ENCODE measurements at places on chromosomes 7 and 10.

GRCh38 chr7:3265388-3265787 lies 35.7 kb upstream of the SDK1 start:
- DNase-seq: no peak

- DNase-seq: no peak
Measured at GRCh38 chr10:120917521-120918250, 66.5 kb downstream of the WDR11 start.

GRCh38 chr10:79059859-79060379 lies 8.8 kb upstream of the ZMIZ1 start:
- no peak for DNase-seq

- no peak for DNase-seq
Measured at GRCh38 chr10:1158066-1158465, 101.9 kb downstream of the WDR37 start.

- no peak for DNase-seq
Measured at GRCh38 chr10:116910910-116911309, 61.6 kb downstream of the ENO4 start.

DNA sequence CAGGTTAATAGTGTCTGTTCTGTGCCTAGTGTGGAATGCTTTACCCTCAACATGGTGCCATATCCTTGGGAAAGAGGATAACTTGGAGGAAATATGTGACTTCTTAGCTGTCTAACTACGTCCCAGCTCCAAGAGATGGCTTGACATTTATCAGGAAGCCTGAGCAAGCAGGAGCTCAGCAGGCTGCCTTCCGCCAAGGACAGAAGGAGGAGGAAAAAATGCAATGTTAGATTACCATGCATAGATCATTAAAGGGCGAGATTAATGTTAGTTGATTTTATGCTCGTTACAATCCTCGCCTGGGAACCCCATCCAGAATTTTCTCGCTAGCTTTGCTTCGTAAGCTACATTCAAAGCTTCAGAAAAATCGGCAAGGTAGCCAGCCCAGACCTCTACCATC lies 97.8 kb downstream of the GFRA1 start:
- DNase-seq: no peak

DNA sequence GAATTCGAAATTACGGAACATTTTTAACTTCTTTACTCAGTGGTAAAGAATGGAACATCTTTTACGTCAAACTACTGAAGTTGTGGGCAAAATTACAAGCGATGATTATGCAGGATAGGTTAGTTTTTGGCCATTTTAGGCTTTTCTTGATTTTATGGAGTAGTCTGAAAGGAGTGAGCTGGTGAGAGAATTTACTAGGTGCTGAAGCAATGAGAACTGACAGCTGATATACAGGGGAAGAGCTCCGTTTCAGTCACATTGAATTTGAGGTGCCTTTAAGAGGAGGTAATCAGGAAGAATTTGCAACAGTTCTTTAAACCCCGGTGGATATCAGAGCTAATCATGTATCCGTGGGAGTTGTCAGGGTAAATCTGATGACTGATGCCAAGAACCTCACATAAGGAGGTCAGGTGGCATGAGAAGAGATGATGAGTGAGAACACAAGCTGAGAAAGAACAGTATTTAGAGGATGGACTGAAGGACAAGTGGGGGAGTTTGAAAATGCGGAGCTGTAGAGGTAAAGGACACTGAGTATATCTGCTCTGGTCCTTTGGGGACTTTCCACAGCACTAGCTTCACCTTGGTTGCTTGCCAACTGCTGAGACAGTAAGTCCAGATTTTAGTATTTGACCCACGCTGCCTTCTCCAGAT lies 104.3 kb downstream of the AHR start:
- DNase-seq: peak; percentile 86

DNA sequence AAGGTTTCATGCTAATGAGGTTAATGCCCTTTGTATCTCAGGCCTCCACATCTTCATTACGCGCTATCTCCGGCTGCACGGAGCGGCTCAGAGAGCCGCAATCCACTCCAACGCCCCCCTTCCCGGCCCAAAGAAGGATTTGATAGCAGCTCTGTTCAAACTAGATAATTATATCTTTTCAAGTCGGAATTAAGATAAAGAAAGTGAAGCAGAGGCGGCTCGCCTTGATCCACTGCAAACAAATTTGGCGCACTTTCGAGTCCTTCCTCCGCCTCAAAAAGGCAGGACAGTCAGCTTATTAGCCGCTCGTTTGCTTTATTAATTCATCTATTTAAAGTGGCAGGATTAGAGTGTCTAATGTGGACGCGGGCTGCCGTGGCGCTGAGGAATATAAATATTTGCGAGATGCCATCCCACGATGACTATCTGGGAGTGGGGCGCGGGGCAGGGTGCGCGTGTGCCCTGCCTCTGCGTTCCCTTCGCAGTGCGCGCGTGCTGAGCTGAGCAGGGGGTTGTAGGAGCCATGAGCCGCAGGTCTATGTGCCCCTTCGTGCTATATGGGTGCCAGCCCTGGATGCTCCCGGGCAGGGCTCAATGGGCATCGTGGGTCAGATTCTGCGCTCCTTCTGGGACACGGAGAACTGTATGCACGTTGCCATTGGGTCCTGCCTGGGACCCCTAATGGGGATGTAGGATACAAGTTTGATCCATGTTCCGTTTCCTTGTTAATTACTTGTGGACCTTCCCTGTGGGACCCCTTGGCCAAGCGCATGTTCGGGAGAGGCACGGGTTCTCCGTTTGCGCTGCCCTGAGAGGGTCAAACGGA lies 9.0 kb downstream of the EMX2 start:
- DNase-seq: no peak

DNA sequence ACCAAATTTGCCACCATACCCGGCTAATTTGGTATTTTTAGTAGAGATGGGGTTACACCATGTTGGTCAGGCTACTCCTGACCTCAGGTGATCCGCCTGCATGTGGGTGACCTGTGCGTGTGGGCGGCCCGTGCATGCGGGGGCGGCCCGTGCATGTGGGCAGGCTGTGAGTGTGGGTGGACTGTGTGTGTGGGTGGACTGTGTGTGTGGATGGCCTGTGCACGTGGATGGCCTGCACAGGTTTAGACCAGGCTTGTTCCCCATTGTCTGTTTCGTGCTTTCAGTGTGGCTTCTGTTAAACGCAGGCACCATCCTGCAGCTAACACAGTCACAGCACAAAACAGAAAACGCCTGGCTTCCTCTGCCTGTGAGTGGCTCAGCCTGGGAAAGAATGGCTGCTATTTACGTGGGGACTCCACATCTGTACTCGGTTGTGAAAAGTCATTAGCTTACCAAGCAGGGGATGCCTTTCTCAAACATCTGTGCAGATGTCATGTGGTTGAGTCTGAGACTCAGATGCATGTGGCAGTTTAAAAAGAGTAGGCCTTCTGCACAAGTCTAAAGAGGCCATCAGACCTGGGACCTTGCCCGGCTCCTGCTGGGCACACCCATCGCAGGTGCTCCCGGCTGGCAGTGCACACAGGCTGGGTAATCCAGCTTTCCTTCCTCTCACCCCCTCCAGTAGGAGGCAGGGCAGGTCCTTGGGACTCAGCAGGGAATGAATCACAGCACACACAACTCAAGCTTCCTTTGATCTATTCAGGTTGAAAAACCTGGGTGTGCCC lies 91.6 kb downstream of the COBL start:
- DNase-seq: no peak

DNA sequence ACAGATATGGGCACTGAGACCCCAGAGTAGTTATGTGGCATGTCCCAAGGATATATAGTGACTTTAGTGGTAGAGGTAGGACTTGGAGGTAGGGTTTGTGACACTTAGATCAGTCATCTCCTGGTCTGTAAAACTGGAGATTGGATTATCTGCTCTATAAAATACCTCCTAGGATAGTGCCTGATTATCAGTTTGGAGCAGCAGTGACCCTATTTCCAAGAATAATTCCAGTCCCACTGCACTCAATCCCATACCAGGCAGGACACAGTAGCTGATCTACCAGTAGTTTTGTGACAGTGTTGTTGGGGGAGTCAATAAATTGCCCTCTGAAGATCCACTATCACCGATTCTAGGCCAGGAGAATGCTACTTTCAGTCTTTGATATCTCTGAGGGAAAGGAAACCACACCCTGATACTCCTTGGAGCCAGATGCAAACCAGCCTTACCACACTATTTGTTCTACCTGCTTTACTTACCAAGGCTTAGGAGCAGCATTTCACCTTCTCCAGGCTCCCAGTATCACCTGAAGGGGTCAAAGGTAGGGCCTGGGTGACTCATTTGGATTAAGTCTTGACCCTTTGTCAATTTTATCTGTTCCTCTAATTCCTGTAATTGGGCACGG lies 30.6 kb downstream of the KMT2E start:
- DNase-seq: no peak

DNA sequence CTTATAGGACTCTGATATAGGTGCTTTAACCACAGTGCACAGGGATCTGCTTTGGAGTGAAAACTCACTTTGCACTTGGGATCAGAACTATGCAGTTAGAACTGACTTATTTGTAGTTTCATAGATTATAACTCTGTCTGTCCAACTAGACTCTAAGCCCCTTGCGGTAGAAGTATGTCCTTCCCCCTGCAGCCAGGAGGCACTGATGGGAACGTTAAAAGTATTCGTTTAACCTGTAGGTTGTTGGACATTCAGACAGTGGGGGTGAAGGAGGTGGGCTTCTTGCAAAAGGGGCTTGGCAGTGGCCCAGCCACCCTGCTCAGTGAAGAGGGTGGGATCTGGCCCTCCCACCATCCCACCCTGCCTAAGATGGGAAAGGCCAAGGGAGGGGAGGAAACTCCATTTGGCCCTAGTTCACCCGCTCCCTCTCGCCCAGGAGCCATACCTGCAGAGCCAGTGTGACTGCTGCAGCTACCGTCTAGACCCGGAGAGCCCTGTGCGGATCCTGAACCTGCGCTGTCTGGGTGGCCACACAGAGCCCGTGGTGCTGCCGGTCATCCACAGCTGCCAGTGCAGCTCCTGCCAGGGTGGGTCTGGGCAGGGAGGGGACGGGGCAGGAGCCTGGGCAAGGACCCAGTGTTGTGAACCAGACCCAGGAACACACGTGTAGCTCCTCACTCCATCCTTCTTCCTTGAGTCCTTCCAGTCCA lies 5.7 kb upstream of the ZNF862 start:
- DNase-seq: no peak

GRCh38 chr10:115710136-115710535 lies 562.9 kb downstream of the GFRA1 start:
- no peak for DNase-seq

GRCh38 chr10:123559823-123560092 lies 106.4 kb upstream of the GPR26 start:
- DNase-seq: no peak

DNA sequence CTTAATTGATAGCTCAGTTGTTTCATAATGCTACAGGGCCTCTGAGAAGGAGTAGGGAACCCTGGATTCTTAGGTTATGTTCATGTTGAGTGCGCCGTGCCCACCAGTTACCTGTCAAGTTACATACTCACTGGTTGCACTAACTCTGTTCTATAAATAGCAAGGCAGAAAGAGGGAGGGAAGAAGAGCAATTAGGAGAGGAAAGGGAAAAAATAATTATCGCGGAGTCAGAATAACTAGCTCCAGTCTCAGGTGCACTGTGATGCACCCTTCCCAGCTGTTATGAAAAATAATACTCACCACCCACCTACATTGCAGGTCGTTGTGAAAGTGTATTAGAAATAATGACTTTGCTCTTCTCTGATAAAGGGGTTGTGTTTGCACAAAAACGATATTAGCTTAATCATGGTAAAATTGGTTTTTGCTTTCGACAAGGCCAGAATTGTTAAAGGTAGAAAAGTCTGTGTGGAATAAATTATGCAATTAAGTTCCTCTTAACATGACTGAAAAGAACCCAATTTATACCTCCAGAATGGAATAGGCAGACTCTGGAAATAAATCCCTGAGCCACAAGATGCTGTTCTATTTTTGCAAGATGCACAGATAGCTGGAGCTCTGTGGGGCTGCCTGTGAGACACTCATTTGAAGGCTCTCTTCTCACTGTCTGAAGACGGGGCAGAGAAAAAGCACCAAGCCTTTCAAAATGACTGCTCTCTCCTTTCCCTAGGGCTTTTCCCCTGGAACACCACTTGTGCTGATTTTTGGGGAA lies 137.6 kb upstream of the PITRM1 start:
- DNase-seq: no peak

DNA sequence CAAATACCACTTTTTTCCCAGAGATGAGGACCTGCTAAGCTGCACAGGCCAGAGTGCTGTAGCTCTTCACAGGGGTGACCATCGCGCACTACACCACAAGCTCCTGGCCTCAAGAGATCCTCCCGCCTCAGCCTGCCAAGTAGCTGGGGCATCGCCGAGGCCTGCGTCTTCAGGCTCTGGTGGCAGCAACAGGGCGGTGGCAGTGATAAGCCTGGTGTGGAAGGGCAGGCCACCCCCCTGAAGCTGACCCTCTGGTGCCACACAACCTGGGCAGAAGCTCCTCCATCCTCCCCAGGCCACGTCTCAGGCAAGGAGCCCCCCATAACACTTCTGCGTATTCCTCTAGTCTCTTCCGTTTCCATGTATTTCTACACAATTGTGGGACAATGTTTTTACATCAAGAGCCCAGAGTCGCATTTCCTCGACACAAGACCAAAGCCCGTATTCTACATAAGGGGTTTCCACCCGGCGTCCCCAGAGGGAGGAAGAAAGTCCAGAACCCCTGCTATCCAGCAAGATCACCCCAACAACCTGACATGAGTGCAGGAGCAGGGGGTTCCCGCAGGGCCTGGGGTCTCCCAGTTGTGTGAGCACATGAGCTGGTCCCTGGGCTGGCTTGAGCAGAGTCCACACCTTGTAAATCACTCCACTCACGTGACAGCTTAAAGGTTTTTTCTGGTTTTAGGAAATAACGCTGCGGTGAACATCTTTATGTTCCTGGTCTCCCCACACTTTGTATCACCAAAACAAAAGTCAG lies 37.6 kb upstream of the NCAPG2 start:
- no peak for DNase-seq

GRCh38 chr10:34473174-34474008 lies 341.7 kb downstream of the PARD3 start:
- DNase-seq: no peak

GRCh38 chr7:127532736-127533135 lies 52.7 kb downstream of the GCC1 start:
- peak; percentile 58 for DNase-seq

GRCh38 chr7:95200741-95201140 lies 123.6 kb downstream of the PON1 start:
- no peak for DNase-seq

GRCh38 chr7:1289666-1290025 lies 57.0 kb downstream of the UNCX start:
- no peak for DNase-seq

DNA sequence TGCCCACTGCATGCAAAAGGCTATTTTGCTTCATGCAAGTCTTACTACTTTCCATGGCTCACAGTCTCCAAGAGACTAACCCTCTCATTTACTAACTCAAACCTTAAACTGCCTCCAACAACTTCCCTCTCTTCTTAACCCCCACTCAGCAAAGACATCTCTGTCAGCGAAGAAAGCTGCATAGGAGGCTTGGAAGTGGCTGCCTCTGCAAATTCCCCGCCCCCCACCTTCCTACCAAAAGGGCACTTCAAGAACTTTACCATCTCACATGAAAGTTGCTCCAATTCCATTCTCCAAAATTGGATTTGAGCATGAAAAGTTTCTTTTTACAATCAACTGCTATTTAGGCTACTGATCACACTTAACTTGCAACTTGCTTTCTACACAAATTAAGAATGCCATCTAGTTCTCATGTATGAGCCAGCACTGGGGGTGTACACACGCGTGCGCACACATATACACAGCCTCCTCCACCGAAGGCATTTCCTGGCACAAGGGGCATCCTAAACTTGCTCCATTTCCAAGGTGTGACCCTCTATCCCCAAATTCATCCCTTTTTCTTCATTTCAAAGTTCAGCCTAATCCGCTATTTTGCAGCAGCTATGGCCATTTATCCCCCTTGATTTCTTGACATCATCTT lies 1.8 kb downstream of the CCDC6 start:
- DNase-seq: no peak

All from amniotic epithelial cell (primary cell).